ENCODE measurements at places on chromosomes 7 and 10.

DNA sequence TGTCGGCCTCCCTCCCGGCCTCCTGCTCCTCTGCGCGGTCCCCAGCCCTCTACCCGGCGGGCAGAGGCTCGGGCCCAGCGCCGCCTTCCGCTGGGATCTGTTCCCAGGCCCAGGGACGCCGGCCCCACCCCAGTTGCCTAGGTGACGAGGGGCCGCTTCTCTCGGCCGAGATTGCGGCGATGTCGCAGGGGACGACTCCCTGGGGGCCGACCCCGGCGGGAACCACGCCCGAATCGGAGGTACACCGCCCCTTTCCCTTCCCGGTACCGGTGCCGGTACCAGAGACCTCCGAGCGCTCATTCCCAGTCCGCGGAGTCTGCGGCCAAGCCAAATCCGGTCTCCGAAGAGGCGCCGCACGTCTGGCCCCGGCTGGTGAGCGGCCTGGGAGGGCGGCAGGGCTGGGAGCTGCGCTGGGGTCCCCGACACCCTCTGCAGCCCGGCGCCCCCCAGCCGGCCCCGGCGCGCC lies at the start of gene CABCOCO1:
CABCOCO1 (plus strand) TSS at position 136 of the 466 bp plus-strand sequence; CDS start at position 180, 44 bp downstream.
- DNase-seq: peak; percentile 44

- DNase-seq: no peak
Measured at GRCh38 chr10:22673785-22674572, 40.4 kb downstream of the PIP4K2A start.

GRCh38 chr7:129643550-129644170 lies 32.1 kb downstream of the NRF1 start:
- DNase-seq: no peak

DNA sequence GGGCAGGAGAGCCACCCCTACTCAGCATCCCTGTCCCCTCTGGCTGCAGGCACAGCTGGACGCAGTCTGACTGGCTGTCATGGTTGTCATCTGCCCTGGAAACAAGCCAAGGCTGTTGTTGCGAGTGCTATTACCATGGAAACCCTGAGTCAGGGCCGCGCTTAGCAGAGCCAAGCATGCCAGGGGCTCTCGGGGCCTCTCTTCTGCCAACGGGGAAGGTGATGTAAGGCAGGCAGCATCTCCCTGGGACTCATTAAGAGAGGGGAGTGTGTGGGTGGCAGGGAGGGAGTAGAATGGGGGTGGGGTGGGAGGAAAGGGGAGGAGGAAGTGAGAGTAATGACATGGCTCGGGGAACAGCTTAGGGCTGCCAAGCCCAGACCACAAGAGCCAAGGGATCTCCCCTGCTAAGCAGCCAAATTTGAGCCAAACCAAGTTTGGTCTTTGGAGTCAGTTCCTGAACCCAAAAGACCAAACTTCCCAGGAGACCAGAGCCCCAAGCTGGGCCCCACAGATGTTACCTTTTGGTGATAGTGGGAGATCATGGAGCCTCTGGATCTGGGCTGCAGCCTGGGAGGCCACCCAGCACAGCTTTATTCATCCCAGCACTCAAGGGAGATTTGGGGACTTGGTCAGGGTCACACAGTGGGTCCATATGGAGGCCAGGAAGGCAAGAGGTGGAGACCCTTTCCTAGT lies 67.6 kb downstream of the TMEM130 start:
- peak; percentile 73 for DNase-seq

DNA sequence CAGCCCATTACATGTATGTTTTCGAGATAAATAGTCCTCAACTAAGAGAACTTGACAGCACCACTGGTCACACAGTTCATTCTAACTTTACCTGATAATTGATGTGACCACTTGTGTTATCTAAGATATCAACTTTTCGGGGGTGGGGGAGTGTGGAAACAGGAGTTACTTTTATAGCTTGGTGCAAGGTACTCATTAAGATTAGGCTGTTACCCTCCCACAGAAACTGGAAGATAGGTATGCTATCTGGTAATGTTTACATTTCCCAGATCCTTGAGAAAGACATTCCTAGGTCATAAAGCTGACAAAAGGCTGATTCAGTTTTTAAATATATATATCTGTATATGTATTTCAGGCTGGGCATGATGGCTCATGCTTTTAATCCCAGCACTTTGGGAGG lies 11.1 kb downstream of the ERVW-1 start:
- DNase-seq: no peak

- DNase-seq: no peak
Measured at GRCh38 chr10:12705943-12706342, 295.6 kb downstream of the CCDC3 start.

DNA sequence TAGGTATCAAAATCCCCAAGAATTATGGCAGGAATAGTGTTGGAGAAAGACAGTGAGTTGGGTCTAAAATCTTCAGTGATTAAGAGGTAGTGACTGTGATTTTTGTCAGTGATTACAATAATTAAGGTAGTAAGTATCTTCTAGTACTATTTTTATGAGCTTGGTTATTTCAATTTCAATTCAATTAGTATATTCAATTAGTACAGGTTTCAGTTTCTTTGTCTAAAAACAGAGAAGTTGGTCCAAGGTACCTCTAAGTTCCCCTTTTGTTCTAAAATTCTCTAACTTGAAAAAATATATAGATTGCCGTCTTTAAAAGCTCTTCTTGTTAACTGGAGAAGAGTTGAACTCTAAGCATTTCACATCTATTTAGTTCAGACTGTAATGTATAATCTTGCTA lies 82.9 kb downstream of the OTUD1 start:
- DNase-seq: no peak

DNA sequence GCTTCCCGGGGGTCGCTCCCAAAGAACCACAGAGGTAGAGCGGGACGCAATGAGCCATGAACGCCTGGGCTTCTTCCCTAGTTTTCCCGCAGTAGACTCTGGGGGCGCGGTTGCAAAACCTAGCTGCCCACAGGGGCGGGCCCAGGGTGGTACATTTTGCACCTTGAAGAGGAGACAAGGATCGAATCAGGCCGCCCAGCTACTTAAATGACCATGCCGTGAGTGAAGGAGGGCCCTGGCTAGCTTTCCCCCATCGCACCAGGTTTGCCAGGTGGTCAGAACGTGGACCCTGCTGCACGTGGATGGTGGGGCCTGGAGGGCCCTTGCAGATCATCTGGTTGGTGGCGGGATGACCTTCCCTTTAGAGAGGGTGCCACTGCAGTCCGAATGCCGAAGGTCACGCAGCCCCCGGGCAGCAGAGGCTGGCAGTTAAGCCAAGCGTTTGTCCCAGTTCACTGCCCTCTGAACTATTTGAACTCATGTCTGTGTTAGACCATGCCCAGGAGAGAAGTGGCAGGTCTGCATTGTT lies 604 bp upstream of the SHTN1 start:
- peak; percentile 50 for DNase-seq

DNA sequence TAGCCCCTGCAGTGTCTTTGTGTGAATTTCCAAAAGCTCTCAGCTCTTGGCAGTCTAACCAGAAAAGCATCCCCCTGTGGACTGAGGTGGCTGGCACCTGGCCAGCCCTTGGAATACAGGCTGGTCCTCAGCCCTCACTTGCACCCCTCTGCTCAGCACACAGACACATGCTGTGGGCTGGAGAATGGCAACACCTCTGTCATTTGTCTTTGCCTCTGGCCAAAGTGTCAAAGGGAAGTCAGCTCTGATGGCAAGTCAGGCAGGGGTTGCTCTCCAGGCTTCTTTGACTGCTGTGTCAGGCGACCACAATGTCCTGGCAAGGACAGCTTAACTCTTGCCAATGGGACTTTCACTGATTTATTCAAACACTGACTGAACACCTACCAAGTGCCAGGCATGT lies 724.8 kb downstream of the INHBA start:
- no peak for DNase-seq
